NCI-H1048 (cell line): ENCODE measurements at places on chromosomes 1 and 21.

- no peak for DNase-seq
Measured at GRCh38 chr1:165815725-165816124, 11.7 kb upstream of the UCK2 start.

- no peak for DNase-seq
Measured at GRCh38 chr1:227757781-227758180, 22.5 kb downstream of the SNAP47 start.

DNA sequence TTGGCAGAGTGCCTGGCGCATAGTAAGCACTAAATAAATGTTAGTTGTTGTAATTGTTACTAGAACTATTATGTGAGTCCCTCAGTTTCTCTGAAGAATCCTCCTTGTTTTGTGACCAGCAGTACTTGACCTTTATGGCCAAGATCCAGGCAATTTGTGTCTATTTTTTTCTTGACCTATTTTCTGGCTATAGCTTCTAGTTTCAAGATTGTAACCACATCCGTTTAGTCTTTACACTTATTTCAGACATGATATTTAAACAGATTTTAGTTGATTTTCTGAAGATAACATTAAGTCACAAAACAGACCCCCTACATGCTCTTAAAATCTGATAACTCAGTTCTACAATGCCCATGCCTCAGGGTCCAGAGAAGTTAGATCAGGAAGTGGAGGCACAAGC lies 50.3 kb downstream of the CDC7 start:
- no peak for DNase-seq

GRCh38 chr1:155816351-155816750 lies 40.7 kb downstream of the GON4L start:
- no peak for DNase-seq

GRCh38 chr1:154970631-154971340 lies at the start of gene SHC1:
Gene SHC1, minus strand, starts transcription at chr1:154970747. Its CDS starts 221 bp downstream, at chr1:154970526.
- peak; percentile 63 for DNase-seq

GRCh38 chr1:44417351-44418021 lies 12.4 kb downstream of the RNF220 start:
- DNase-seq: no peak

DNA sequence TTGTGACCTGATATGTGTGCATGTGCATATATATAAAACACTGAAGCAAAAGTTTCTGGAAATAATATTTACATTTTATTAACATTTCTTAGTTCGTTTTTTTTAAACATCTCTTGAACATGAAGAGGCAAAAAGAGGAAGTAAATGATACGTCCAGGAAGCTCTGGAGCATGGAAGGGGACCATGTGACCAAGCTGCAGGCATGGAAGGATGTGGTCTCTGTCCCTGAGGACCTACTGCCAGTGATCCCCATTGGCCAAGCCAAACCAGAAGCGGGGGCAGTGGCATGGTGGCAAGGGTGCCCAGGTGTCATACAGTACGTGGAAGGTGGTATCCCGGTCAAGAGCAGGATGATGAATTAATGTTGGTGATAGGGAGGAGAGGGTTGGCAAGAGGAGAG lies 268.3 kb upstream of the PROX1 start:
- no peak for DNase-seq

GRCh38 chr1:200588698-200589097 lies 31.9 kb downstream of the KIF14 start:
- DNase-seq: no peak

- DNase-seq: no peak
Measured at GRCh38 chr1:41500781-41501518, 16.5 kb upstream of the EDN2 start.

- DNase-seq: no peak
Measured at GRCh38 chr1:7962014-7962335, 464 bp downstream of the PARK7 start.

GRCh38 chr1:241738284-241739078 lies 86.4 kb downstream of the WDR64 start:
- DNase-seq: no peak

GRCh38 chr1:113135460-113135859 lies 62.5 kb downstream of the LRIG2 start:
- no peak for DNase-seq

GRCh38 chr1:86699186-86699585 lies 5.2 kb upstream of the SH3GLB1 start:
- DNase-seq: no peak

GRCh38 chr1:74363220-74363619 lies 128.0 kb downstream of the TNNI3K start:
- no peak for DNase-seq

GRCh38 chr1:24827379-24828135 lies 82.3 kb downstream of the CLIC4 start:
- DNase-seq: no peak

DNA sequence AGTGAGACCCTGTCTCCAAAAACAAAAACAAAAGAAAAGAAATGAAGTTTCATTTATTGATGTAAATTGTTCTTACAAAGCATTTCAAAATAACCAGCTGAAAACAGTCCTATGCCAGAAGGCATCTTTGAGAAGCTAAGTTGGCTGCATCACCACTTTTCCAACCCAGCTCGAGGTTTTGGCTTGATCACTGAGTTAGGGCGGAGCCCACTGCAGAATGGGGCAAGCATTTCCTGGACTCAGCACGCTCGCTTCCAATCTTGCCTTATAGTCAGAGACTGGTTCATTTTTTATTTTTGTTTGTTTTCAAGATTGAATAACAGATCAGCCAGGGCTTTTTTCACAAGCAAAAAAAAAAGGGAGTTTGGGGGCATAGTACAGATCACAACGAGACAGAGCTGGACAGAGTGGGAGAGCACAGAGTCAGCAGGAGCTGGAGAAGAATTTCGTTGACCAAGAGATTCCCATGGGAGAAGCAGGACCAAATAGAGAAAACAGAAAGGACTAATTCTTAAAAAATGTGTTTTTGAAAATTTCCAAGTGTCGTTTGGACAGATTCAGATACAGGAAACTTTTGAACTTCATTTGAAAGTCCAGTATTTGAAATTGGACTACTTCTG lies 23.5 kb upstream of the COL6A1 start:
- DNase-seq: no peak

DNA sequence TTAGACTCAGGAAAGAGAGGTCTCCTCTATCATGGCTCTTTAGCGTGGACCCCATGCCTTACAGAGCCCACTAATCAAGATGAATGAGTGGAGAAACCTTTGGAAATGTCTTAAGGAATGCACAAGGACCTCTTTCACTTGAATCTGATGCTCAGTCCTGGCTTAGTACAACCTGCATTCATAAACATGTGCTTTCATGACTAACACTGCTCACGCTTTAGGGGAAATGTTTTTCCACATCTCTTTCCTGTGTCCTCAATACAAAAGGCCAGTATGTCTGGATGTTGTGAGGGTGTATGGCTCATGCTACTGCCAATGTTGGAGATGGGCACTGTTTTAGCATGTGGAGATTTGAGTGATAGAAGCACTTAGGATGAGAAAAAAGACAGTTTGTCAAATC lies 14.2 kb upstream of the GNG12 start:
- DNase-seq: no peak

GRCh38 chr1:166939741-166940375 lies 35.5 kb downstream of the ILDR2 start:
- no peak for DNase-seq

- no peak for DNase-seq
Measured at GRCh38 chr1:156432669-156433018, 63.6 kb downstream of the RHBG start.

DNA sequence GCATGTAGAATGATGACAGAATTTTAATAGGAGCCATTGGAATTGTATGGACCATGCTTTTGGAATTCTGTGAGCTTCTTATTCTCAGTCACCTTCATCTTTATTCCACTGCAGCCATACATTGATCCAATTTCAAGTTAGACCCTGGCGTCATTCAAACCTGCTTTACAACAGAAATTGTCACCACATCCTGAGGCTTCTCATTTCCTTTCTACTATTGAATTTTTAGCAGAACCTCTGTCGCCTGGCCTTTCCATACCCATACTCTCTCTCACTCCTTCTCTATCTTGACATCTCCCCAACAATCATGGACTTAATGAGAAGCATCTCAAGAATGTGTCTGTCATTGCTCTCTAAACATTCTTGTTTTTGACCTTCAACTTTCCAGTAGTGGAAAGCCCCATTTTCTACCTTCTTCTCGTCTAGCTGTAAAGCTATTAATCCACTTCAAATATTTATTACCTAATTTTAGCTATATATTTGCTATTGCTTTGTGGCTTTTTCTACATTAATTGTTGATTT lies 74.1 kb downstream of the CRB1 start:
- no peak for DNase-seq

DNA sequence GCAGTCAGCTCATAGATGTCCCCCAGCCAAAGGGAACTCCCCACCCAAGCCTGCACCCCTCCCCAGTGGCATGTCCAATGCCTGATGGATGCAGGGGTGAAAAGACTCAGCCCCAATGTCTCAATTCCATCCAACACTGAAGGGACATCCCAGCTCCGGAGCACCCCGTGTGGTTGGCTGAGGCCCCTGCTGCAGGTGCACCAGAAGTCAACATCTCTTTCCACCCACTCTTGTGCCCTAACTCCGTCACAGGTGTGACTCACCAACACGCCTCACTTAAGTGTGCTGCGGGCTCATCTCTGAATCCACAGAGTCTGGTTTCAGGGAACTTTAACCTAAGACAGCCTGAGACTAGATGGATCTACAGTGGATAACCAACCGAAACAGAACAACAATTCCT lies 40.9 kb upstream of the ZBTB18 start:
- DNase-seq: no peak

DNA sequence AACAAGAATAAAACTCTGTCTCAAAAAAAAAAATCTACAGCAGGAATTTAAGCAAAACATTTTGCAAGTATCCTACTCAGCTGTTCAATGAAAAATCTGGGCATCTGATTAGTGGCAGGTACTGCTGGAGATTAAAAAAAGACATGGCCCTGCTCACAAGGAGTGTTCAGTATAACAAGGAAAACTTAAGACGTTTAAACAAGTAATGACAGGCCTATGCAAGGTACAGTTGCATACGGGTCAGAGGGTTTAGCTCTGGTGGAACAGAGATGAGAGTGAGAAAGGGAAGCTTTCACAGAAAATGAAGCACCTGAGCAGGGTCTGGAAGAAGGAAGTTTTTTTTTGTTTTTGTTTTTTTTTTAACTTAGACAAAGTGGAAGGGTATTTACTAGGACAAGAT lies 23.0 kb downstream of the SNRNP40 start:
- no peak for DNase-seq

DNA sequence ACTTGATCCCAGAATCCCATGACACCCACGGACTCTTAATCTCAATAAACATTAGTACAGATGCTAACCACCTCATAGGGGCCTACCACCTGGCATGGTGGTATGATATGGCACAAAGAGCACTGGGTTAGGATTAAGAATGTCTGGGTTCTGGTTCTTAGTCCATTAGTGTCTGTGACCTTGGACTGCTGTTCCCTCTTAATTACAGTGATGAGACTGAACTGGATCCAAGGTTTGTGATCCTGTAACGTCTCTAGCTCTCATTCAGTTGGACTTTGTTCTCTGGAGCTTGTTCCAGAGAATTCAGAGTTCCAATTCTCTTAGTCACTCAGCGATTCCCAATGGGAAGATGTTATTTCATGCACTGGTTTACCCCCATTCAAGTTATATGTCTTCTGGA lies 23.6 kb upstream of the PIGC start:
- no peak for DNase-seq

- no peak for DNase-seq
Measured at GRCh38 chr1:197638316-197638715, 137.0 kb downstream of the DENND1B start.

DNA sequence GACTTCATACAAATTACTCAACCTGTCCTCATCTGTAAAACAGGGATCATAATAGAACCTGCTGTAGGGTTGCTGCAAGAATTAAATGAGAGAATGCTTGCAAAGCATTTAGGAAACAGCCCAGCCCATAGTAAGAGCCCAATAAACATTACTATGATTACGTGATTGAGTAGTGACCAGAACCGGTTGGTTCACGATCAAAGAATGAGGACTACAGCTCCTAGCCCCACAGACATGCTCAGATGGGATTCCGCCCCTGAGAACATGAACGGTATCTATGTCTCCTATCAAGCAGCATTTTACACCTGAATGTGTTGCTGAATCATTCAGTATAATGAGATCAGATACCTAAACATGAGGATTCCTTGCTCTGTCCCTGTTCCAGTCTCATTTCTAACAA lies 104.8 kb upstream of the ZNF648 start:
- no peak for DNase-seq

GRCh38 chr1:192303029-192303428 lies 13.8 kb upstream of the RGS21 start:
- DNase-seq: no peak

DNA sequence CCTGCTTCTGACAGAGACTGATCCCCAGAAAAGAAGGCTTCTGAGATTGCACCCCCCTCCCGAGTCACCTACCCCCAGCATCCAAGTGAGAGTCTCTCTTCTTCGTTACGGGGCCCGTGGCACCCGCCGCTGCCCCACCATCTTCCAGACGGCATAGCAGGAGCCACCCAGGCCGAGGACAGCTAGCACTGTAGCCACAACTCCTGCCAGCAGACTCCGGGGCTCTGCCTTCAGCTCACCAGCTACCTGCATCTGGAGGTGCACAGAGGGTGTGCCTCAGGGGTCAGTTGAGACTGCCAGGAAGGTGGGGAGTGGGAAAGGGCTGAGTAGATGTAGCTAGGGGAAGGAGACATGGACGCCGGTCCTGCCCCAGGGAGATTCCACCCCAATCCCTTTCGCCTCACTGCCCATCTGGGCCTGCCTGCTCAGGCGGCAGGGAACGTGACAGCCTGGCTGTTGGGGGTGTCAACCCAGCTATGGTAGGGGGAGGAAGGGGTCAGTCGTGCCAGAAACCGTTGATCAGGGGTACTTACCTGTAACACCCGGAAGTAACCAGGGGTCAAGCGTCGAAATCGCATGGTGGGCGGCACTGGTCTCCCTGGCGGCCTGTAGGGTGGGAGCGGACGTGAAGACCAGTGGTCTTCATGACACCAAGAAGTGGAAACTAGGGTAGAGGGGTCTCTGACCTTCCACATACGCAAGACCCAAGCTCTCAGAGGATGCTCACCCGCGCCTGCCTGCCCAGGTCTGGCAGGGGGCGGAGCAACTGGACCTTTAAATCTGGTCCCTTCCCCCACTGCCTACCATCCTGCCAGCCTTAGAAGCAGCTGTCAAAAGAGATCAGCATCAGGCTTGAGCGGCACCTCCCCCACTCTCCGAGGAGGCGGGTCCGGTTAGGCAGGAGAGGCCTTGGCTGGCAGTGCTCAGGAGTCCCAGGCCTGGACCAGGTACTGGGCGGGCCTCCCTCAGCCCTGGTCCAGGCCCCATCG lies at the start of gene ZNF593OS:
ZNF593OS (minus strand) TSS at position 749 of the 989 bp plus-strand sequence; CDS start at position 578, 171 bp downstream.
- no peak for DNase-seq

GRCh38 chr1:84936116-84936810 lies 43.3 kb upstream of the LPAR3 start:
- peak; percentile 10 for DNase-seq

- DNase-seq: peak; percentile 36
Measured at GRCh38 chr1:221439747-221440501, 302.0 kb downstream of the DUSP10 start.
